ENCODE measurements at places on chromosomes 1 and 21. TPM values are rescaled to one million over a fixed set of nuclear protein-coding genes. Genes with fewer than 3 reads are reported as not detected.

IGSF3 gene
- 13.0 TPM for total RNA-seq

DNA sequence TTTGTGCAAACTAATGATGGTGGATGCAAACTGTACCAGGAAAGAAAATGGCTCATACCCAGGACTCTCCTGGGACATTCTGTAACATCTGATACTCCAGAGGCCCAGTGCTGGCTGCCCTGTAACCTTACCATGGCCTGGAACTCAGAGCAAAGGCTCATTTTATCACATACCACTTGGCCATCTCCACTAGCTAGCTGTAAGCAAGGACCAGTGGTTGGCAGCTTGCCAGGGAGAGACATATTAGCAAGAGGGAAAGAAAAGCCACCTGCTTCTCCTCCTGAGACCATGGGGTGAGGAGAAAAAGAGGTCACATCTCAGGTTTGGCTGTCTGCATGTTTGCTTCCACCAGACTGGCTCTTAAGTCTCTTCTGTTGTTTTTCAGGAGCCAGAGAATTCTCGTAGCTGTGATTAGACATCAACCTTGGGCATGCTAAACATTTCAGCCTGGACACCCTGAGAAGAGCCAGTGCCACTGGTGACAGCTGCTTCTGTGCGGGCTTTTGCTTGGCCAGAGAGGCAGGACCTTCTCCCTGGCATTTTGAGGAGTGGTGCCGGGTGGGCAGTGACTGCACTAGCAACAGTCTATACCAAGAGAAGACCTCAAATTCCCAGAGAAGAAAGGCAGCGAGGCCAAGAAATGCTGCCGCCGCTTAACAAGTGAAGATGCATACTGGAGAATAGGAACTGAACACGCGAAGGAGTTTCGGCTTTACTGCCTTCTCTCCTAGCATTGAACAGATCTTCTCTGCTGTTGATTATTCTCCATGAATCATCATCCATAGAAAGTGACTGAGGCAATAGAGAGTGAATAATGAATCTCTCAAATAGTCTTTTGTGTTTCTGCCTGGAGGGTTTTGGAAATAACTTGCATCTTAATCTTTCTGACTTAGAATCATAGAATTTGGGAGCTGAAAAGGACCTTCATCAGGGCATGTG, 6.7 kb upstream of the INKA2 start:
- DNase-seq, result no peak

DNA sequence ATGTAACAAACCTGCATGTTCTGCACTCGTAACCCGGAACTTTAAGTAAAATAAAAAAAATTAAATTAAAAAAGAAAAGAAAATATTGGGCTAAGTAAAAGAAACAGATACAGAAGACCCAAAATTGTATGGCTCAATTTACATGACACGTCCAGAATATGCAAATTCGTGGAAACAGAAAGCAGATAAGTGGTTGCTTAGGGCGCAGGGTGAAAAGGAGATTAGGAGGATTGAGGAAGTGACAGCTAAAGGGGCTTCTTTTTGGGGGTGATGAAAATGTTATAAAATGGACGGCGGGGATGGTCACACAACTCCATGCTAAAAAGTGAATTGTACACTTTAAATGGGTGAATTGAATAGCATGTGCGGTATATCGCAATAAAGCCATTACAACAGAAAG, 27.4 kb upstream of the ZBTB21 start:
- DNase-seq, result no peak

DNA sequence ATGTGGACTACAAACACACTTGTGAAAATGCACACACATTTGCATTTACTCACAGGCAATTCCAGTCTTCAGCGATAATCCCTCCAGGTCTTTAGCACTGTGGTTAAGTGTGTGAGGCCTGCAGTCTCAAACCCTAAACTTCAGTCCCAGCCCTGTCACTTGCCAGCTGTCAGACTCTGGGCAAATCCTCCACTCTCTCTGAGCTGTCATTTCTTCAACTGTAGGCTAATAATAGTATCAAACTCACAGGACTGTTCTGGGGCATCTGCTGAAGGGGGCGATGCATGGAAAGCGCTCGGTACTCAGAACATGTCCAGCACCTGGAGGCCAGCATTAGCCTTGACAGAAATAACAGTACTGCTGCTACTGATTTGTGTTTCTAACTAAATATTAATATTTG, 48.2 kb downstream of the NEK2 start:
- no peak for DNase-seq

LRRIQ3 gene
- 0.76 TPM for total RNA-seq

- peak; percentile 54 for DNase-seq
Observed at GRCh38 chr1:159895836-159896545, 4.0 kb downstream of the CFAP45 start.

- DNase-seq, result no peak
Observed at GRCh38 chr1:186950547-186950946, 121.8 kb downstream of the PLA2G4A start.

DNA sequence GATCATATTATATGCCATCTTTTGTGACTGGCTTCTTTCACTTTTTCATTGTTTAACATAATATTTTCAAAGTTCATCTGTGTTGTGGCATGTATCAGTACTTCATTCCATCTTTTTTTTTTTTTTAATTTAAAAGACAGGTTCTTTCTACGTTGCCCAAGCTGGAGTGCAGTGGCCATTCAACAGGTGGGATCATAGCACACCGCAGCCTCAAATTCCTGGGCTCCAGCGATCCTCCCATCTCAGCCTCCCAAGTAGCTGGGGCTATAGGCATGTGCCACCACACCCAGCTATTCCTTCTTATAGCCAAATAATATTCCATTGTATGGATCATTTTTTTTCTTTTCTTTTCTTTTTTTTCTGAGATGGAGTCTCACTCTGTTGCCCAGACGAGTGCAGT, 34.6 kb upstream of the ZNF281 start:
- DNase-seq, result no peak
